ENCODE measurements at places on chromosomes 3 and 15. TPM values are rescaled to one million over a fixed set of nuclear protein-coding genes. Genes with fewer than 3 reads are reported as not detected.
A peak's percentile ranks its signal among the peaks of the same experiment; 100 is the strongest.

UBAP1L gene
- total RNA-seq, result 0.38 TPM

TTLL13 gene
- total RNA-seq, result not detected

DNA sequence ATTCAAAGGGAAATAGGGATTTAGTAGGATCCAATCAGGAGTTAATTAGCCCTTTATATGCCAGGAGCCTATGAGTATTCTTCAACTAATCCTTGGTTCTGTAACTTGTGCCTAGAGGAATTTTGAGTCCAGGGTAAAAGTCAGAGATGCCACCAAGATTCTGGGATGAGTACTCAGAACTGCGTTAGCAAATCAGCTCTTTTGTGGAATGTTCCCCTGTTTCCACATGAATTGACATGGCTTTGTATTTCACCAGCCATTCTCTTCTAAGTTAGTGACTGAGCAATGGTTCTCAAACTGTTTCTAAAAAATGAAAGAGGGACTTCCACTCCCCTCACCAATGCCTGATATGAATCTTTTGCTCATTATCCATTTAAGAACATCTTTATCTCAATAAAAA lies 508.7 kb downstream of the SOX2 start:
- no peak overlapping the region for H3K4me3 ChIP-seq
- H3K4me1 ChIP-seq, result no peaks in the 10 kb centered on the region
- no peak for DNase-seq
- H3K27ac ChIP-seq, result no peak overlapping the region
- H3K27me3 ChIP-seq, result no peaks in the 10 kb centered on the region
- no peaks in the 10 kb centered on the region for H3K36me3 ChIP-seq

NRG4 gene
- not detected for total RNA-seq

GRCh38 chr15:90650117-90650955 lies 66.8 kb upstream of the BLM start:
- H3K4me3 ChIP-seq, result no peak overlapping the region
- H3K27ac ChIP-seq, result peak overlapping the region; percentile 83
- peaks cover 4% of the 10 kb centered on the region for H3K36me3 ChIP-seq
- no peak for DNase-seq

DNA sequence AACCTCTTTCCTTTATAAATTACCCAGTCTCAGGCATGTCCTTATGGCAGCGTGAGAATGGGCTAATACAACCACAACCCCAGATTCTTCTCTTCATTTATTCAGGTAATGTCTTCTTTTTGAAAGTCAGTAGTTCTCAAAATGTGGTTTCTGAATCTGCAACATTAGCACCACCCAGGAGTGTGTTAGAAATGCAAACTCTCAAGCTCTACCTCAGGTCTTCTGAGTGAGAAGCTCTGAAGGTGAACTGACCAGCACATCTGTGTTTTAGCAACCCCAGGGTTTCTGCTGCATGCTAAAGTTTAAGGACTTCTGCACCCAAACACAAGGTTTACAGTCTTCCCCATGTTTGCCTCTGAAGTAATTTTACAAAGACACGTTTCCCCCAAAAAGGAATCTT lies 22.3 kb upstream of the TRIM59 start:
- H3K4me1 ChIP-seq, result peaks cover 18% of the 10 kb centered on the region
- no peaks in the 10 kb centered on the region for H3K27me3 ChIP-seq
- no peak overlapping the region for H3K4me3 ChIP-seq

STRA6 gene
- 0.18 TPM for total RNA-seq

- H3K27ac ChIP-seq, result no peak overlapping the region
- DNase-seq, result peak; percentile 6
- no peaks in the 10 kb centered on the region for H3K4me1 ChIP-seq
- no peaks in the 10 kb centered on the region for H3K27me3 ChIP-seq
- no peaks in the 10 kb centered on the region for H3K36me3 ChIP-seq
- H3K4me3 ChIP-seq, result no peak overlapping the region
These were observed 193.6 kb downstream of the CLSTN2 start for GRCh38 chr3:140128631-140129030.

DNA sequence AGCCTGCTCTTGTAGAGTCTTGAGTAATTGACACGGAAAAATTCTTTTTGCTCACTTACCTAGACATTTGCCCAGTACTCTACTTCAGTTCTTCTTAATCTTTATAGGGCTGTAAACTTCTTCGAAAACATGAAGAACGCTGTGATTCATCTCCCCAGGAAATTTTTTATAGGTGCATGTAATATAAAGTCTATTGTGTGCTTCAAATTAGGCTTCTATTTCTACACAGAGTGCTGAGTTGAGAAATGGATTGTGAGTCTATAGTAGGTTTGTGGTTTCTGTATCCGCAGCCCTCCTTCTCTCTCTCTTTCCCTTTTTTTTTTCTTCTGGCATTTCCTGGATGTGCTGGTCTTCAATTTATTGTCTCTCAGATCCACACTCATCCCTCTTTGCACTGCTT lies 183.3 kb upstream of the DCBLD2 start:
- no peak overlapping the region for H3K4me3 ChIP-seq
- no peaks in the 10 kb centered on the region for H3K36me3 ChIP-seq
- H3K27me3 ChIP-seq, result peaks cover 4% of the 10 kb centered on the region
- H3K4me1 ChIP-seq, result no peaks in the 10 kb centered on the region
- DNase-seq, result peak; percentile 6

DNA sequence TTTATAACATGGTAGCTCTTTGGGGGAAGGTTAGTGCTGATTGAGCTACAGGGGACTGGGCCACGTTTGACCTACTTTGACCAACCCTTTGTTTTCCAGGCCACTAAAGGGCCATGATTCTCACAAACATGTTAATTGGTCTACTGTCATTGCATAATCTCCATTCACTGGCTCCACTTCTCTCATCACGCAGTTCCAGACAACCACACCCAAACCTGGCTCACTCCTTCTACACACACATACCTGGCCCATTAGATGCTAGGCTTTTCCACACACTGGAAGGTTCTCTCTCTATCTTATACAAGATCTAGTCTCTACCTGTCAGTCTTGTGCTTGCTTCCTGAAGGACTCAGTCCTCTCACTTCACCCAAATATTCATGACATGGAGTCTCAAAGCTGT lies 15.9 kb downstream of the TGM5 start:
- H3K27me3 ChIP-seq, result no peaks in the 10 kb centered on the region
- H3K4me3 ChIP-seq, result no peak overlapping the region
- peaks cover 22% of the 10 kb centered on the region for H3K4me1 ChIP-seq
- H3K36me3 ChIP-seq, result no peaks in the 10 kb centered on the region
- DNase-seq, result no peak

GOLGA8G gene
- 0.25 TPM for total RNA-seq

PCLAF gene
- total RNA-seq, result 116 TPM

GRCh38 chr15:71451130-71451529 lies 335.9 kb downstream of the THSD4 start:
- no peak for DNase-seq
- no peaks in the 10 kb centered on the region for H3K36me3 ChIP-seq
- H3K27me3 ChIP-seq, result no peaks in the 10 kb centered on the region
- H3K4me1 ChIP-seq, result peaks cover 33% of the 10 kb centered on the region
- no peak overlapping the region for H3K27ac ChIP-seq

DNA sequence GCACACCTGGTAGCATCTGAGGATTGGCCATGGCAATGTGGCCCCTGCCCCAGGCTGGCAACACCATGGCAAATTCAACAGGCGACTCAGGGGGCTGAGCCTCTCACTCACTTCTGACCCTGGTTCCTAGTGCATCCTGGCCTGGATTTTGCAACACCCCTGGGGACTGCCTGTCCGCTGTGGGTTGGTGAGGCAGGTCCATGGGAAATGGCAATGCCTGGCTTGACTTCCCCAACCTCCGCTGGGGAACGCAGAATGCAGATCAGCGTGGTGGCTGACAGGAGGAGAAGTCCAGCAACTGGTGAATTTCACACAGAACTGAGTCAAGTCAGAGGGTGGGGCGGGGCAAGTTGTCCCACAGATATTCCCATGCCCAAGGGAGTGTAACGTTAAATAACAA lies 3.9 kb upstream of the PSTPIP1 start:
- H3K4me1 ChIP-seq, result no peaks in the 10 kb centered on the region
- no peaks in the 10 kb centered on the region for H3K27me3 ChIP-seq
- H3K27ac ChIP-seq, result no peak overlapping the region

SNRPN gene
- total RNA-seq, result 104 TPM

DNA sequence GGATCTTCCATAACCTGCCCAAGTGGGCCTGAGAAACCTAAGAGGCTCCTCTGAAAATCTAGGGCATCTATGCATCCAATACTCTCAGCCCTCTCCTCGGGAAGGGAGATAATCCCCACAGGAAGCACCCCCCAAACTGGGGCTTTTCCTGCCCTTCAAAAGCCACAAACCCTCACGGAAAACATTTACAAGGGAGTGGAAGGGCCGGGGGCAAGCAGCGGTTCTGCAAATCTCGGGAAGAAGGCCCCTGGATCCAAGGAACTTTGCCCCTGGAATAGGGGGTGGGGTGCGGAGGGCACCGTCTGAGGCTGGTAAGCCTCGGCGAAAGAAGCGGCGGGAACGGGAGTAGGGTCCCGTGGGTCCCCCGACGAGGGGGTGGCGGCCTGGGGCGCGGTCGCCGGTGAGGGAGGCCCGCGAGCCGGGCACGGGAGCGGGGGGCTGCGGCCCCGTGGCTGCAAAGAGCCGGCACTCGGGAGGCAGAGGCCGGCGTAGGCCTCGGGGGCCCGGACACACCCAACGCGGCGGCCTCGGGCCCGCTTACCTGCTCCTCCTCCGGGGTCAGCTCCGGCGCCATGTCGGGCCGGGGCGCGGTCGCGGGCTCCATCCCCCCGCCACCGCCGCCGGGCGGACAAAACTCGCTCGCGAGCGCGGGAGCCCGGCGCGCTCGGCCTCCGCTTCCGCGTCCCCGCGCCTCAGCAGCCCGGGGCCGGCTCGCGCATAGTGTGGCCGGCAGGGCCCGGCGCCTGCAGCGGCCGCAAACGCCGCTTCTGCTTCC lies 755 bp downstream of the PTPN9 start:
- no peaks in the 10 kb centered on the region for H3K27me3 ChIP-seq
- peak overlapping the region; percentile 77 for H3K27ac ChIP-seq
- peaks cover 10% of the 10 kb centered on the region for H3K4me1 ChIP-seq
- peak overlapping the region; percentile 97 for H3K4me3 ChIP-seq
- DNase-seq, result peak; percentile 37

DNA sequence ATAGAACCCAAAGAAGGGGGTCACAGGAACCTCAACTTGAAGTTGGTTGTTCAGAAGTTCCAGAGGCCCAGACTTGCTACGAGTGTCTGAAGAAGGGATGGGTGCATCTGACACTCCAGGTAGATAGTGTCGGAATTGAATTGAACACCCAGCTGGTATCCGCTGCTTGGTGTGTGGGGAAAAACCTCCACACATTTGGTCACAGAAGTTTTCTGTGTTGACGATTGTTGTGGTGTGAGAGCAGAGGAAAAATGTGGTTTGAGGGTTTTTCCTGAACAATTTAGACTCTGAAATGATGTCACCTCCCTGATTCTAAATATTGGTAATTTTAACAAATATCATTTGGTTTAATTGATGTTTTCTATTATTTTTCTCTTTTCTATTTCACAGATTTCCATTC lies 218.8 kb upstream of the CTNNB1 start:
- peaks cover 12% of the 10 kb centered on the region for H3K4me1 ChIP-seq
- no peaks in the 10 kb centered on the region for H3K27me3 ChIP-seq
- H3K27ac ChIP-seq, result no peak overlapping the region
- no peak overlapping the region for H3K4me3 ChIP-seq

DNA sequence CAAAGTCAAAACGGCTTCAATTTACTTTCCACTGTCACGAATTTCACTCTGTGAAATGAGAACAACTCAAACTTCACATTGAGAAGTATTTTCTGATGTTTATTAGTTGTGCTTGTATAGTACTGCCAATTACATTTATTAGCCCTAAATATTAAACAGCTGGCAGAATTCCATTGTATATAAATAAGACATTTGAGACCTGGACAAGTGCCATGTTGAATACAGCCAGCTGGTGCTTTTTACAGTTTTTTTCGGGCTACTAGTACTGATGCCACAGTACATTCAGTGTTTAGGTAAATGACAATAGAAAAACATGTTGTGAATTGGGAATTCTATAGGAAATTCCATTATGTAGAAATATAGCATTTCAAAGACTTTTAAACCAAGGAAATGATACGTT lies 79.0 kb downstream of the EPHA3 start:
- no peak for DNase-seq
- H3K4me3 ChIP-seq, result no peak overlapping the region
- no peaks in the 10 kb centered on the region for H3K4me1 ChIP-seq
- no peak overlapping the region for H3K27ac ChIP-seq
- no peaks in the 10 kb centered on the region for H3K27me3 ChIP-seq
- H3K36me3 ChIP-seq, result no peaks in the 10 kb centered on the region

DNA sequence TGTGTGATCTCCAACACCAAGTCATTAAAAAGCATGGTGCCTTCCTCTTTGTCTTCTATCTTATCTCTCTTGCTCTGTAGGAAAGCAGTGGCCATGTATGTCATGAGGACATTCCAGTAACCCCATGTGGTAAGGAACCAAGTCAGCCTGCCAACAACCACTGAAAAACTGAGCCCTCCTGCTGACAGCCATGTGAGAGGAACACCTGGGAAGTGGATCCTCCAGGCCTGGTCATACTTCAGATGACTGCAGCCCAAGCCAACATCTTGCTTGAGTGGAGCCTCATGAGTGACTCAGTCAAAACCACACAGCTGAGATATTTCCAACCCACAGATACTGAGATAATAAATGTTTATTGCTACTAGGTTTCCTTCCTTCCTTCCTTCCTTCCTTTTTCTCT lies 597.3 kb downstream of the ZIC1 start:
- no peak overlapping the region for H3K4me3 ChIP-seq
- DNase-seq, result no peak
- H3K27me3 ChIP-seq, result no peaks in the 10 kb centered on the region
- H3K4me1 ChIP-seq, result no peaks in the 10 kb centered on the region
- no peaks in the 10 kb centered on the region for H3K36me3 ChIP-seq

KBTBD12 gene
- not detected for total RNA-seq

SLC9C1 gene
- total RNA-seq, result not detected

DNA sequence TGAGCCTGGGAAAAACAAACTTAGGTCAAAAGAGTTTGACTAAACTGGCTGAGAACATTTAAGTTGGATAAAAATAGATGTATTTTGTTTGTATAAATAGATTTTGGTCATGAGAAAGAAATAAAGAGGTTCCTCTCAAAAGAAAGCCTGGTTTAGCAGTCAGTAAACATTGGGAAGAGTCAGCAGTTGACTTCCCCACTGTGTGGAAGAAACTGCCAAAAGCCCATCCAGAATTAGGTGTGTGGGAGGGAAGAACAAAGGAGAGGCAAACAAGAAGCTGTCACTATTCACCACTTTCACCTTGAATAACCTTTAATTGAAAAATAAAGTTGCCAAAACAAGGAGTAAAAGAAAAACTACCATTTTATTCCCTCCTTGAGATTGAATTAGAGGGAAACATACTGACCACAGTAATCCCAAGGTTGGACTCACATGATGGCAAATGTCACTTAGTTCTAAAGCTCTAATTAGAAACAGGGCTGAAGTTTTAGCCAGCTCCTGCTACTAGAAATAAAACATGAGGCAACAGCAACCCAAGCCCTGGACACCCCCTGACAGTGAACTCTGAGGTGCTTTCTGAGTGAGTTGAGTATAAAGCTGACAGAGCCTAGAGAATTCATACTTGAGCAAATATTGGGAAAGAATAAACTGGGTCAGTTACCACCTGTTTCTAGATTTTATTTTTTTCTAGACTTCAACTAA lies 139.3 kb downstream of the SERPINI1 start:
- no peaks in the 10 kb centered on the region for H3K27me3 ChIP-seq
- H3K27ac ChIP-seq, result no peak overlapping the region
- no peak for DNase-seq
- no peak overlapping the region for H3K4me3 ChIP-seq
- H3K4me1 ChIP-seq, result no peaks in the 10 kb centered on the region

GRCh38 chr3:34780973-34781372 lies 858.4 kb upstream of the ARPP21 start:
- no peak overlapping the region for H3K27ac ChIP-seq
- no peaks in the 10 kb centered on the region for H3K27me3 ChIP-seq
- H3K4me1 ChIP-seq, result no peaks in the 10 kb centered on the region
- no peak for DNase-seq
- no peaks in the 10 kb centered on the region for H3K36me3 ChIP-seq

Data from SJSA1 (cell line).